ENCODE measurements at places on chromosomes 7 and 10.

- no peak for DNase-seq
Measured at GRCh38 chr10:34156781-34157425, 658.2 kb downstream of the PARD3 start.

DNA sequence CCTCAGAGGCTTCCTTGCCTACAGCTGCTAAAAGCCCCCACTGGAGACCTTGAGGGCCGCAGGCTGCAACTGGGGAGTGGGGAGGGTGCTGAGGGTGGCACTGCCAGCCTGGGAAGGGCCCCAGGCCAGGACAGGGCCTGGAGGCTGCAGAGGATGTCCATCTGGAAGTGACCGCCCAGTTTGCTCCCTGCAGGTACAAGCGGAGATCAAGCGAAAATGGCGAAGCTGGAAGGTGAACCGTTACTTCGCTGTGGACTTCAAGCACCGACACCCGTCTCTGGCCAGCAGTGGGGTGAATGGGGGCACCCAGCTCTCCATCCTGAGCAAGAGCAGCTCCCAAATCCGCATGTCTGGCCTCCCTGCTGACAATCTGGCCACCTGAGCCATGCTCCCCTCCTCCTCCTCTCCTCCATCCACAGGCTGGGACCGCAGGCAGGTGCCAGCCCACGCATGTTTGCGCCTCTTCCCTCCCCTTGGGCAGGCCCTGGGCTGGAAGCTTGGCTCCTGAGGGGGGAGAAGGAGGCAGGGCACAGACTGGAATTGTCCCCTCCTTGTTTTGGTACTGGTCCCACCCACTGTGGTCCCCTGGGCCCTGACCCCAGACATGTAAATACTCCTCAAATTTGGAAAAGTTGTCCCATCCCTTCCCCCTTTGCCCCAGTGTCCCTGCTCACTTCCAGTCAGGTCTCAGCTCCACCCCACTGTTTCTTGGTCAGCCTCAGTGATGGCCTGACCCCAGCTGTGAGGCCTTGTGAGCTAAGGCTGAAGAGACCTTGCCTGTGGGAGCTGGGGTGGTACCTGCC, 54.4 kb downstream of the ADCYAP1R1 start:
- no peak for DNase-seq

DNA sequence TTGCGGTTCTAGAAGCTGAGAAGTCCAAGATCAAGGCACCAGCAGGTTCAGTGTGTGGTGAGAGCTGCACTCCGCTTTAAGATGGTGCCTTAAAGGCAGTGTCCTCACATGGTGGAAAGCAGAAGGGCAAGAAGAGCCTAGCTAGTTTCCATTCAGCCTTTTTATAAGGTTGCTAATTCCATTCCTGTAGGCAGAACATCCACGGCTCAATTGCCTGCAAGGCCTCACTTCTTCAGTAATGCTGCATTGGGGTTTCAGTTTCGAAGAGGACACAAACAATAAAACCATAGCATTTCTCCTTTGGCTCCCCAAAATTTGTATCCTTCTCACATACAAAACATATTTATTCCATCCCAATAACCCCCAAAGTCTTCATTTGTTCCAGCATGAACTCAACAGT, 109.5 kb upstream of the KCND2 start:
- DNase-seq, result no peak

DNA sequence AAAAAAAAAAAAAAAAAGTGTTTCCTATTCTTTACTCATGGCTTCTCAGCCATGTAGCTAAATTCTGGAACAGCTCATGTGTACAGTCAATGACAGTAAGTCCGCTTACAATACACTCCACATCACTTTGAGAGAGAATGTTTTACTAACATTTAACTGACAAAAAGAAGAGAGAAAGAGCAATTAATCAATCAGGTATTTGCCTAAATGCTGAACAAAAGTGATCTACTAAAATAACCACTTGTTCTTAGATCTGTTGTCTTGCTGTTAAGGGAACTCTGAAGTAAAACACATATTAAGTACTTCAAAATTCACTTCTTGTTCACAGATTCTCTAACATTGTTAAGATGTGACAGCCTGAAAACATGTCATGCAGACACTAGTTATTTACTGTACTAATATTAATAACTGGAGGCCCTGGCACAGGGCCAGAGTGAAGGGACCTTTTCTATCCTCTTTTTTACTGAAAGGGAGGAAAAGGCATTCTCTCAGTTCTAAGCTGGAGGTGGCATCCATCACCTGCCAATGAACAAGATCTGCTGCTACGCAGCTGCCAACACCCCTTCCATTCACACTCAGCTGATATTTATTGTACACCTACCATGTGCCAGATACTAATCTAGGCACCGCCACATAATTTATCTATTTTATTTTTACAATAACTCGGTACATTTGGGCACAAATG, 72.6 kb downstream of the AHR start:
- DNase-seq, result no peak

- no peak for DNase-seq
Measured at GRCh38 chr10:93113042-93113441, 39.3 kb downstream of the CYP26A1 start.

- no peak for DNase-seq
Measured at GRCh38 chr7:12325646-12326045, 78.0 kb downstream of the VWDE start.

DNA sequence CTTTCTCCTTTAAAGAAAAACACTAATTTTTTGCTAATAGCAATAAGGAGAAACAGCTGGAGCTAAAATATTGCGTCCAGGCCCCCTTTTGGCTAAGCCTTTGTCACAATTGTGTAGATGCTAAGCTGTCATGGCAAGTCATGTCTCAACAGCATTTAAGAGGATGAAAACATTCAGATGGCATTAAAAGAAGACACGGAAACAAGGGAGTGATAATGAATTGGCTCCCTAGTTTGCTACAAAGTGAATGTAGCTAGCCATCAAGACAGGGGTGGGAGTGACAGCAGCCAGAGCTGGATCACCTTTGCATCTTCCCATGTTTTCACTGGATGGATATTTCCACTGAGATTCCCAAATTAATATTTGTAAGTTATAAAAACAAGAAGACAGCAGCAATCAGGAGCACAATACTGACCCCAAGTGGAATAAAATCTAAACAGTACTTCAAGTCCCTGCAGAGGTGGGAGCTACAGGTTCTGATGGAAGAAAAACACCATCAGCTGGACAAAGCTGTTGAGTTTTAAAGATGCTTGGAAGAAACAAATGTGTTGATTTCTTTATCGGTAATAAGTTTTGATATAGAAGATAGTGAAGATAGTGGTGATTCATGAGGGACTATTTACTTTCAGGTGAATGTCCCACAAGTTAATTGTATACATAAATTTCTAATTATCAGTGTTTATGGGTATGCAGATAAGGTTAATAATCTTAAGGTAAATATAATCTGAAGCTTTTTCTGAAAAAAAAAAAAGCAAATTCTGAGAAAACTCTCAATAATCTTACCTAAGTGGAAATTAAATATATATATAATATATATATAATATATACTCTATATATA, 129.4 kb downstream of the SLC16A9 start:
- DNase-seq, result no peak

GRCh38 chr7:158783595-158783994, 45.7 kb downstream of the ESYT2 start:
- DNase-seq, result no peak

DNA sequence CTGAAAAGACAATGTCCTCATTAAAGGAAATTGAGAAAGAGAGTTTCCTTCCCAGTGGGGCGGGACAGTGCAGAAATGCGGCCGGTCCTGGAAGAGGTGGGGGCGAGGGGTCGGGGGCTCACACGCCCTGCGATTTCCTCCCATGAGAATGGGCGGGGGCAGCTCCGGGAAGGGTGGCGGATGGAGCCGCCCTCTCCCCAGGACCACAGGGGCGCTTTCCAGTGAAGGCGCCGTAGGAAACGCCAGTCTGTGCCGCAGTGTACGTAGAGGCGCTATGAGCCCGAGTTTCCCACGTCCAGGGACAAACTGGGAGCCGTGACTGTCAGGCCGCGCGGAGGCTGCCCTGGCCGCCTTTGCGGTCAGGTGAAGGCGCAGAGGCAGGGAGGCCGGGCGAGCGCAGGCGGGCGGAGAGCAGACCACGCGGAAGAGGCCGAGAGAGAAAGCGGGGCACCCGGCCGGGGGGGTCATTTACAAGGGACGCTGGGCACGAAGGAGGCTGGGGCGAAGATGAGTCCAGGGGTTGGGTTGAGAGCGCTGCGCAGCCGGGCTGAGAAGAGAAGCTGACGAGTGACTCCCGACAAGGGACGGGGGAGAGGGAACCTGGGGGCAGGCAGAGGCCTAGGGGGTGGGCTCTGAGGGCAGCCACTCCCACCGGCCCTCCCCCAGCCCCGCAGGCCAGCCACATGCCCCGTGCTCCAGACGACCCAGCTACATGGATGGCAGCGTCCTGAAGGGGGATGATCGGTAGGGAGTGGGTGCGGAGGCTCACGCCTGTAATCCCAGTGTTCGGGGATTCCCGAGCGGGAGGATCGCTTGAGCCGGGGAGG, 45.0 kb downstream of the ALOX5 start:
- DNase-seq, result peak; percentile 82

DNA sequence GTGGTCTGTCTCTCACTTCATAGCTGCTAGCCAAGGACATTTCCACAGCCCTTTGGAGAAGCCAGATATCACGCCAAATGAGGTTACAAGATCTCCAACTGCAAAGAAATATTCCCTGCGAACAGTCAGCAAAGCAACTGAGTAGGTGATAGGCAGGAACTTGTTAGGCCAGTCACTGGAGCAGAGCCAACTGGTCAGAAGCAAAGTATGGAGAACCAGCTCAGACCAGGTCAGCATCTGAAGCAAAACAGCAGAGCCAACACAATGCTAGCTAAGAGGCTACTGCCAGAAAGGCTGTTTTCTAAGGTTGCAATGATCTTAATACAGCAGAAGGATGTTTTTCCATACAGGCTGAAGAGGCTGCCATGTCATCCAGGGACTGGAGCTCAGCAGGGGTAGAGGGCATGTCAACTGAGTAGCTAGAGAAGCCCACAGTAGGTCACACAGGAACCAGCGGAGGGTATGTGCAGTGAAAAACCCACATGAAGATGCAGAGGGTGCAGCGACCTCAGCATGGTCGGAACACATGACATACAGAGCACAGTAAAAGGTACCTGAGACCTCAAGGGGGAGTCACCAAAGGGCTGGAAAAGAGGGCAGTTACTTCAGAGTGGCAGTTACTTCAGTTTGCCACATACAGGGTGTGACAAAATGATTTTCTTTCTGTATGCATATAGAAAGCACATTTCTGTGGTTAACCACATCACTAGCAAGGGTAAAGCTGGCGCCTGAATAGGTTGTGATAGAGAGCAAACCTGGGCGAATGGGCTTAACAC, 8.9 kb downstream of the SEC31B start:
- peak; percentile 94 for DNase-seq

DNA sequence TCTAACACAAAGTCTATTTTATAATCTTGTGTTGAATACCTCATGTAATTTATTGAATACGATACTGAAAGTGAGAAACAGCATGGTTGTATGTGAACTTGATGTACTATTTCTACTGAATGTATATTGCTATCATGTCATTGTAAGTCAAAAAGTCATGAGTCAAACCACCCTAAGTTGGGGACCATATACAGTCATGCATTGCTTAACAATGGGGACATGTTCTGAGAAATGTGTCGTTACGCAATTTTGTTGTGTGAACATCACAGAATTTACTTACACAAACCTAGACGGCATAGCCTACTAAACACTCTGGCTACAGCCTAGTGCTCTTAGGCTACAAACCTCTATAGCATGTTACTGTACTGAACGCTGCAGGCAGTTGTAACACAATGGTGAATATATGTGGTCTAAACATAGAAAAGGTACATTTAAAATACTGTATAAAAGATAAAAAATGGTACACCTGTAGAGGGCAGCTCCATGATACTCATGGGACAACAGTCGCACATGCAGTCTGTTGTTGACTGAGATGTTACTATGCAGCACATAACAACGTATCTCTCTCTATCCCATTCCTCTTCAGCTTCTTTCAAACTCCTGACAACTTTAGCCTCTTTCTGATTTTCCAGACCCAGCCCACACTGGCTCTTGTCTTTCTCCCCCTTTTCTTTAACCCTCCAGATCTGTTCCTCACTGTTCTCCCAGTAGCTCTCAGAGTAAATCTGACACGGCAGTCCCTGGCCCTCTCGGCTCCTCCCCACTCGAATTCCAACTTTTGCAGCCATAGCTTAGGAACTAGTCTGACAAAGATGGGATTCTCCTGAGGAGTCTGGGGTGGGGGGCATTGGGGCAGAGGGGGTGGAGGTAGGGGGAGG, 90.1 kb downstream of the SNX10 start:
- no peak for DNase-seq
